H1 (cell line): ENCODE measurements at places on chromosomes 12 and 14. TPM values are rescaled to one million over a fixed set of nuclear protein-coding genes. Genes with fewer than 3 reads are reported as not detected.

The CLEC12A gene
- not detected in 2 replicates for total RNA-seq

DNA sequence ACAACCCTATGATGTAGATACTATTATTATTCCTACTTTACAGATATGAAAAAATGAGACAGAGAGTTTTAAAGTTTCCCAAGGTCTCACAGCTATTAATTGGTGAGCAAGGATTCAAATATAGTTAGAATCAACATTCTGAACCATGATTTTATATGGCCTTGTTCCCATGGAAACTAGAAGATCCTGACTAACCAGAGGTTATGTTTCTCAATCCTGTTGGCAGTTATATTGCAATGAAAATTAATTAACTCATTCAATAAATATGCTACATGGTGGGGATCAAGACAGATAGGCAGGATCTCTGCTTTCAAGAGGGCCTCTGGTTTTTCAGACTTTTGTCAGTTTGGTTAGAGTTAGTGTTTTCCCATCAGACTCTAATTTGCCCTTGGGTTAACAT, 9.3 kb upstream of the FUT8 start:
- no peak for DNase-seq
- no peak overlapping the region for H3K27ac ChIP-seq
- H3K36me3 ChIP-seq, result no peaks in the 10 kb centered on the region
- no peaks in the 10 kb centered on the region for H3K27me3 ChIP-seq
- H3K4me3 ChIP-seq, result no peak overlapping the region

- H3K27ac ChIP-seq, result no peak overlapping the region
- H3K27me3 ChIP-seq, result no peaks in the 10 kb centered on the region
- H3K4me1 ChIP-seq, result no peaks in the 10 kb centered on the region
- no peak for DNase-seq
These were observed 162.9 kb downstream of the LRIG3 start for GRCh38 chr12:58757422-58757821.

The LALBA gene
- not detected in 2 replicates for total RNA-seq

- H3K27me3 ChIP-seq, result no peaks in the 10 kb centered on the region
- no peak overlapping the region for H3K4me3 ChIP-seq
- H3K4me1 ChIP-seq, result no peaks in the 10 kb centered on the region
These were observed 19.4 kb downstream of the RAP1B start for GRCh38 chr12:68630050-68630449.

GRCh38 chr14:103072595-103073366, 11.2 kb upstream of the LBHD2 start:
- no peaks in the 10 kb centered on the region for H3K36me3 ChIP-seq
- DNase-seq, result no peak
- H3K27ac ChIP-seq, result no peak overlapping the region
- no peaks in the 10 kb centered on the region for H3K27me3 ChIP-seq
- H3K4me1 ChIP-seq, result no peaks in the 10 kb centered on the region
- no peak overlapping the region for H3K4me3 ChIP-seq

The NPFF gene
- 0.80 TPM in 1 of 2 replicates, not detected in the other for total RNA-seq

DNA sequence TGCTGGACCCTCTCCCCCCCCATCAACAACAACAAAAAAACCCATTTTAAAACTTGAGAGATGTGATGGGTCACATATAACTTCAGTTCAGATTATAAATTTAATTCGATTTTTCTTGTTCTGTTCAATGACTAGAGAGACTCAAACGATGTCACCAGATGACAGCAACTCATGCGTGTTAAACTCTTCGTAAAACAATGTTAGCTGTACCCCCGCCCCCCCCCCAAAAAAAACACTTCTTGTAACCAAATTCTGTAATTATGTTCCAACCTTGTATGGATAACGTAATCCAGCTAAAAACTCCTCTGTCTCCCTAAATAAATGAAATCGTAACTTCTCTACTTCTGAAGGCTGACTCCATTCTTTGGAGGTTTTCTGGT, 614 bp upstream of the NACA start:
- H3K27ac ChIP-seq, result peak overlapping the region; percentile 93; the same call in 1 of the 2 replicates
- peaks cover 18% of the 10 kb centered on the region; the same call in 1 of the 2 replicates for H3K36me3 ChIP-seq
- no peaks in the 10 kb centered on the region for H3K27me3 ChIP-seq
- H3K4me3 ChIP-seq, result peak overlapping the region; percentile 75

The FAM90A1 gene
- 0.13 TPM in 1 of 2 replicates, not detected in the other for total RNA-seq

GRCh38 chr12:26396402-26396801, 201.0 kb downstream of the SSPN start:
- H3K27me3 ChIP-seq, result no peaks in the 10 kb centered on the region
- no peaks in the 10 kb centered on the region for H3K4me1 ChIP-seq
- no peak overlapping the region for H3K4me3 ChIP-seq
- DNase-seq, result no peak
- no peaks in the 10 kb centered on the region for H3K36me3 ChIP-seq
- H3K27ac ChIP-seq, result no peak overlapping the region

DNA sequence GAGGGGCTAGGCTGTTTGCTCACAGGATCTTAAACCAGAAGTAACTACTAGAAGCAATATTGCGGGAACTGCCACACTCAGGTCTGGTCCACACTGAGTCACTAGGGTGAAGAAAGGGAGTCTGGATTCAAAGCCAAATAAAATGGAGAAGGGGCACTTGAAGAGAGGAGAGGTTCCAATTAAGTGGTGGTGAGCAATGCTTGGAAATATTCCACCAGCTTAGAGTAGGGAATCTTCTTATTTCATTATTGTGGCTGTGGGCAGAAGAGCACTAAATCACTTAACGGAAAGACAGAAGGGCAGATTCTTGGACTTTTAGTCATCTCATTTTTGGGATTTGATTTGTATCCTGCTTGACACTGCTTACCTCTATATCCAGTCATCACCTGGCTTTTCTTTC, 48.6 kb upstream of the PPP1R12A start:
- DNase-seq, result no peak
- H3K27ac ChIP-seq, result no peak overlapping the region
- no peaks in the 10 kb centered on the region for H3K4me1 ChIP-seq
- no peaks in the 10 kb centered on the region for H3K27me3 ChIP-seq
- H3K36me3 ChIP-seq, result no peaks in the 10 kb centered on the region

GRCh38 chr14:92456215-92457015, 57.2 kb upstream of the RIN3 start:
- H3K27ac ChIP-seq, result peak overlapping the region; percentile 20; the same call in 1 of the 2 replicates
- no peaks in the 10 kb centered on the region for H3K36me3 ChIP-seq
- H3K27me3 ChIP-seq, result no peaks in the 10 kb centered on the region
- H3K4me3 ChIP-seq, result no peak overlapping the region
- H3K4me1 ChIP-seq, result no peaks in the 10 kb centered on the region

GRCh38 chr14:100408350-100409002, 85.3 kb downstream of the SLC25A47 start:
- no peak overlapping the region for H3K4me3 ChIP-seq
- DNase-seq, result no peak
- no peak overlapping the region for H3K27ac ChIP-seq
- H3K27me3 ChIP-seq, result no peaks in the 10 kb centered on the region

DNA sequence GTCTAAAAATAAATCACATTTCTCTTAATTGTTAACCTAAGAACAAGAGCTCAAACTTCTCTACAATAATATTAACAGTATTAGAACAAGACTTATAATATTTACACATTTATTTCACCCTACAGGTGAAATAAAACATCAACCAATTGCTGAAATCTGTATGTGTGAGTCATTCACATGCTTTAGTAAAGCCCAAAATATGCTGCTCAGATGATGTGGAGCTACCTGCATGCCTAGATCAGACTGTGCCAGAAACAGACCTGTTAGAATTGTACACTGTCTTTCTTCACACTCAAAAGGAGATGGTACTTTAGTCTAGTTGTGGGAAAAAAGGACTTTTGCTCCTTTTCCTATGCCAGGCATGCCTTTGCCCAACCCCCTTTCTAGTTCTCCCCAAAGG, 54.7 kb downstream of the RPS6KA5 start:
- H3K27ac ChIP-seq, result no peak overlapping the region
- no peaks in the 10 kb centered on the region for H3K27me3 ChIP-seq
- DNase-seq, result no peak
- no peaks in the 10 kb centered on the region for H3K36me3 ChIP-seq
- no peaks in the 10 kb centered on the region for H3K4me1 ChIP-seq

- H3K4me1 ChIP-seq, result no peaks in the 10 kb centered on the region
- DNase-seq, result no peak
- H3K4me3 ChIP-seq, result no peak overlapping the region
- no peak overlapping the region for H3K27ac ChIP-seq
These were observed 1330.1 kb upstream of the USP15 start for GRCh38 chr12:60930151-60930550.

DNA sequence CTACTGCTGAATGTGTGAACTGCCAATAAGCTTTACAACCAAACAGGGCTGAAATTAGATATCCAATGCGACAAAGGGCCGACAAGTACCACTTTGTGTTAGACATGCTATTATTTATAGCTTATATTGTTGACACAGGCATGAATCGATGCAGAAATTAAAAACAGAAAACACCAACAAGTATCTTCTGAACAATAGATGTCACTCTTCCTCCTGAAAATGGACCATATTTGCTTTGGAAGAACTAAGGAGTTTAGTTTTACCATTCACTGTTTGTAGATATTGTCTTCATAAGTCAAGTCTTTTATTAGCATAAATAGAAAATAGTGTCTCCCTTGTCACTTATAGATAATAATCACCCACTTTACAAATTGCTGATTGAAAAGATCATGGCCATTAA, 86.5 kb downstream of the LRIG3 start:
- H3K27ac ChIP-seq, result no peak overlapping the region
- H3K27me3 ChIP-seq, result no peaks in the 10 kb centered on the region
- no peak for DNase-seq
- H3K36me3 ChIP-seq, result no peaks in the 10 kb centered on the region

DNA sequence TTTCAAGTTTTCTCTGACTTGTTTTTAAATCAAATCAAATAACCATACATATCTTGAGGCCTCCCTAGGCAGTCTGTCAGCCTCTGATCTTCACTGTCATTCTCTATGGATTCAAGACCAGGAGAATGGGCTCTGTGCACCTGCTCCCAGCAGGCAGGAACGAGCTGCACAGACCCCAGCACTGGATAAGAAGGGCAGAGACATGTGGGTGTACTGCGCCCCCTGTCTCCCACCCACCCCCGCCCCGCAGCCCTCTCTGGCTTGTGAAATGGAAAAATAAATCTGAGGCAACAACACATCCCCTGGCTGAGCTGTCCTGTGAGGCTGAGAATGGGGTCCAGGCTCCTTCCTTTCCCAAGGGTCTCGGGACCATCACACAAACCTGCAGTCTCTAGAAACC, 26.3 kb downstream of the CLMN start:
- no peak overlapping the region for H3K27ac ChIP-seq
- H3K27me3 ChIP-seq, result no peaks in the 10 kb centered on the region
- H3K4me3 ChIP-seq, result no peak overlapping the region
- no peak for DNase-seq

- no peak for DNase-seq
- H3K36me3 ChIP-seq, result no peaks in the 10 kb centered on the region
- H3K4me1 ChIP-seq, result no peaks in the 10 kb centered on the region
- no peak overlapping the region for H3K4me3 ChIP-seq
- H3K27ac ChIP-seq, result no peak overlapping the region
- H3K27me3 ChIP-seq, result no peaks in the 10 kb centered on the region
These were observed 55.5 kb upstream of the PCED1B start for GRCh38 chr12:47023953-47024352.

The TEX52 gene
- not detected in 2 replicates for total RNA-seq

GRCh38 chr12:44544018-44544417, 332.1 kb downstream of the NELL2 start:
- H3K4me1 ChIP-seq, result no peaks in the 10 kb centered on the region
- no peak overlapping the region for H3K4me3 ChIP-seq
- H3K27me3 ChIP-seq, result no peaks in the 10 kb centered on the region
- H3K27ac ChIP-seq, result no peak overlapping the region

- no peak overlapping the region for H3K4me3 ChIP-seq
- no peaks in the 10 kb centered on the region for H3K27me3 ChIP-seq
- H3K27ac ChIP-seq, result no peak overlapping the region
- H3K36me3 ChIP-seq, result no peaks in the 10 kb centered on the region
These were observed 54.7 kb upstream of the OTOGL start for GRCh38 chr12:80044694-80045046.

GRCh38 chr14:68888025-68888850, 90.9 kb downstream of the ACTN1 start:
- no peak overlapping the region for H3K4me3 ChIP-seq
- 0 out of 2 replicates have a peak overlapping the region, but pooled peaks have one; percentile 5 for H3K27ac ChIP-seq
- peaks cover 70% of the 10 kb centered on the region for H3K36me3 ChIP-seq
- H3K27me3 ChIP-seq, result no peaks in the 10 kb centered on the region
- no peaks in the 10 kb centered on the region for H3K4me1 ChIP-seq

DNA sequence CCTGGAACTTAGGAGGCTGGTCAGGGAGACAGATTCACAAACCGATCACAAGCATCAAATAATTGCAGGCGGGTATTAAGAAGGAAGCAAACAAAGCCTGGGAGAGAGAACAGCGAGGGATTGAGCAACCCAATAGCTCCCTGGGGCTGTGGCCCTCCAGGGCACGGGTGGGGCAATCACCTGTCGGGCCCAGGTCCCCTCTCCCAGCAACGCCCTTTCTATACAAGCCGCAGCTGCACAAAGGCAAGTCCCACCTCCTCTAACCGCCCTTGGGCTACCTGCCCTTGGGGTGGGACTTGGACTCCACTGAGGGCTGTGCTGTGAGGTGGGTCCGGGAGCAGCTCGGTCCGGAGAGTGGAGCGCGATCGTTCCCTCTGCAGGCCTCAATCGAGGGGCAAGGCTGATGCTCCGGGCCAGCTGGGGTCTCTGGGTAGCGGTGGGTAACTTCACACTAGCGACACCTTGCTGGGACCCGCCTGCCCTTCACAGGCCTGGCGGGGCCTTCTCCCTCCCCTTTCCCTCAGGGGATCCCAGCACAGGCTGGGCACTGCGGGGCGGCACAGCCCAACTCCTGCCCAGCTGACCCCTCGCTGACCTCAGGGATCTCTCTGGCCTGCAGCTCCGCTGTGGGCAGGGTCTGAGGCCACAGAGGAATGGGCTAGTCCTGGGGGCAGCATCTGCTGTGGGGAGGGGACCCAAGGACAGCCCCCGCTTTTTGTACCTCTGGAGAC, 8.0 kb downstream of the PHB2 start:
- H3K4me3 ChIP-seq, result peak overlapping the region; percentile 79
- no peaks in the 10 kb centered on the region for H3K27me3 ChIP-seq
- DNase-seq, result peak; percentile 82
- peaks cover 30% of the 10 kb centered on the region for H3K4me1 ChIP-seq
- peak overlapping the region; percentile 74; the same call in 1 of the 2 replicates for H3K27ac ChIP-seq

The MYH6 gene
- not detected in 2 replicates for total RNA-seq

DNA sequence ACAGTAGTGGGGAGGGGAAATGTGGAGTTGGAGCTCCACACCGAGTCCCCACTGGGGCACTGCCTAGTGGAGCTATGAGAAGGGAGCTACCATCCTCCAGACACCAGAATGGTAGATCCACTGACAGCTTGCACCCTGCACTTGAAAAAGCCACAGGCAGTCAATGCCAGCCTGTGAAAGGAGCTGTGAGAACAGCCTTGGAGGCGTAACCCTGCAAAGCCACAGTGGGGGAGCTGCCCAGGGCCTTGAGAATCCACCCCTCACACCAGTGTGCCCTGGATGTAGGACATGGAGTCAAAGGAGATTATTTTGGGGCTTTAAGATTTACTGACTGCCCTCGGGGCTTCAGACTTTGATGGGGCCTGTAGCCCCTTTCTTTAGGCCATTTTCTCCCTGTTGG, 12.5 kb downstream of the CTSG start:
- H3K36me3 ChIP-seq, result no peaks in the 10 kb centered on the region
- H3K27ac ChIP-seq, result no peak overlapping the region
- no peaks in the 10 kb centered on the region for H3K27me3 ChIP-seq
- no peak for DNase-seq
- no peak overlapping the region for H3K4me3 ChIP-seq
- no peaks in the 10 kb centered on the region for H3K4me1 ChIP-seq
